ENCODE measurements at places on chromosomes 4 and X.

DNA sequence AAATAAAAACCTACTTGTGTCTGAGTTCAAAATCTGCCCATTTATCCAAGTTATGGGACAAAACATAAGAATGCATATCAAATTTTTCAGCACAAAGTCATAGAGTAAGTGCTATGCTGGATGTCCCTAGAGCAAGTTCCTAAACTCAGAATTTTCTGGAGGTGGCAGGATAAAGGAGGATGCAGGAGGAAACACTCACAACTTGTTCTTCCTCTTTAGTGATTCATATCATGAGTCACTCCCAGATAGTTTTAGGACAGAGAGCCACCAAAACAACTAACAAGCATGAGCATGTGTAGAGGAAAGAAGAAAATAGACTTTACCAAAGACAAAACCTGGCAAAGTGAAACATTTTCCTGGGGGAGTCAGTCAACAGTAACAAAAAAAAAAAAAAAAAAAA is 302.7 kb downstream of the KCTD8 start:
- DNase-seq: peak; percentile 41

- DNase-seq: peak; percentile 37
Observed at GRCh38 chr4:137375111-137375850, 157.0 kb downstream of the PCDH18 start.

DNA sequence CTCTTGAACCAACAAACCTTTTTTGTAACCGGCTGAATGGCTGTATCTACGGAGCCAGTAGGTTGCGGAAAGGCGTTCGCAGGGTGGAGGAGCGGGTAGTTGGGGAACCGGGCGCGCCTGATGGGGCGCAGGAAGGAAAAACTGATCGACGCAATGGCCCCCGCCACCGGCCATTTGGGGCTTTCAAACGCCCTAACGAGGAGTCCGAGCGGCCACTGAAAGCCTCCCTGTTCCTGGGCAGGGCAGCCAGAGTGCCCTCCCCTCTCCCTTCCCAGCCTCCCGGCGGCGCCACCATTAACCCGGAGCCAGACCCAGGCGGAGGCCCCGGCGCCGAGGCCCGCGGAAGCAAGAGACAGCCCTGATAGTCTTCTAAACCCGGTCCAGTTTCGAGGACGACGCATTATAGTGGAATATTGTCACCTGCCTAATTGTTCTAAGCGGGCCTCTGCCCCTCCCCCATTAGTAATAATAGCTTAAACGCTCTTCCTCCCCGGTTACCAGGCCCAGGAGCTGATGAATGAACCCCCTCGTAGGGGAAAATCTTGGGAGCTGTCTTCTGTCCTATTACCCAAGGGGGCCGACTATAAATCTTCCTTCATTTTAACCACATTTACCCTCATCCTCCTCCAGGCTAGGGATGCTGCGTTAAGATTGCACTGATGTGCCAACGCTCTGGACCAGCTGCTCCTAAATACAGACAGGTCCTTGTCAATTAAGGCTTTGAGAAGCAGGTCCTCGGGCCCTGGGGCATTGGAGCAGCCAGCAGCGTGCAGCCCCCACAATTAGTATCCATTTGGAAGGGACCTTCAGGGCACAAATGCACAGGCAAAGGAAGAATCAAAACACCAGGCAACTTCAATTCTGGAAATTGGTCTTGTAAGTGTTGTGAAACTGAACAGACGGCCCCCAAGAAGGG is 61.6 kb upstream of the TMEM33 start:
- DNase-seq: no peak

DNA sequence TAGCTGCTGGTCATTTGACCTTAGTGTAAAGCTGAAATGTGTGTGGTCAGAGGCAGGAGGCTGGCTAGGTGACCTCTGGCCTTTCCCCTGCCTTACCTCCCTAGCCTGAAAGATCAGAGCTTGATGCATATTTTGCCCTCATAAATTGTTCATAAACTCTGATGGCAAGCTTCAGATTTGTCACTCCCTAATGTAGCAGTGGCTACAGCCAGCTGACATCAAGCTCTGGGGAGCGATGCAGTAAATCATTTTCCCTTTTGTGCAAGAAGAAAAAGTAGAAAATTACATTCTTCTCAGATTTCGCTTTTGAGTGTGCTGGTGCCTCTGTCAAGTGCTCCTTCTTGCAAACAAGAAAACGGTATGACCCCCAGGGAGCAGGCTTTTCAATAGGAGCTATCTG is 87.7 kb upstream of the MAGEA4 start:
- no peak for DNase-seq

DNA sequence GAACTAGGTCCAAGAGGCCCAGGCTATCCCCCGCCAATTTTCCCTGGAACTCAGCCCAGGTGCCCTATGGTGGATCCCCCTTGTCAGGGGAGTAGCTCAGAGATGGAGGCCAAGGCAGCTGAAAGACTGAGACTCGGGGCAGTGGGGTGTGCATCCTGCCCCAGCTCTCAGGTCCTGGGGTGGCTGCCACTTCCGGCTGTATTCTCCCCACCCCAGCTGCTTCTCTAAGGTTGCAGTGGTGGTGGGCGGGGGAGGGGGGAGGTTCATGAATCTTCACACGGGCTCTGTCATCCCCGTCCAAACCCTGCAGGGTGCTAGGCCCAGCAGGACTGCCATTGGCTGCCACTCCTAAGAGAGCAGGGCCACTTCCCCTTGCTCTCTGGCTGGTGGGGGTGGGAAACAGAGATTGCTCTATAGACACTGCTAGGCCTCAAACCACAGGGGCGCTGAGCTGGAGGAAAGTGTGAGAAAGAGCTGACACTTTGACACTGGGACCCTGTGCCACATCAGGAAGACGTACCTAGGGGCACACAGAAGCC is 1.5 kb downstream of the SASH3 start:
- DNase-seq: no peak

DNA sequence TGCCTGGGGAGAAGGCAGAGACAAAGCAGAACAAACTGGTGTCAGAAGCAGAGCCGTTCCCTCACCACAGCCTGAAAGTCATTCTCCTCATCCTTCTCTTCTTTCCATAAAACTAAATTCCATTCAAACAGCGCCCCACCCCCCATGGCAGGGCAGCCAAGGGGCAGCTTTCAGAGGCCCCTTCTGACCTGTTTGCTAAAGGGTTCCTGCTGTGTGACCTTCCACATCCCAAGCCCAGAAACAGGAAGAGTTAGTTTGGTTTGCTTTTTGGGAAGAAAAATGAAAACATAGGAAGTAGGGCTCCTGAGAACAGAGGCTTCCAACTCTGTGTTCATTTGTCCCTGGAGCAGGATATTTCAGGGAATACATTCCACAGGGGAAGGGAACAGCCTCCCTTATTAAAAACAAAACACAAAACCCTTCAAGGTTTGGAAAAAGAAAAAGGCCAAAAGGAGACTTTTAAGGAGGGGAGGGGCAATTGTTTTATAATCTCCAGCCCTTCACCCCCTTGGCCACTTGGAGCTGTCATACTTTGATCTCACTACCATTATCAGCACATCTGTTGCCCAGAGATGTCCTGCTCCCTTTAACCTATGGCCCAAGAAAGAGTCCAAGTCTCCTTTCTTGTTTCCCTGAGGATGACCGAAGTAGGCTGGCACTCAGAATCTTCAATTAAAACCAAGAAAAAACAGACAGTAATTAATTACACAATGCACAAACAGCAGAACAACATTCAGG is 25.3 kb downstream of the STARD8 start:
- no peak for DNase-seq

GRCh38 chr4:158895797-158896576 is 127.2 kb downstream of the FNIP2 start:
- DNase-seq: peak; percentile 35

DNA sequence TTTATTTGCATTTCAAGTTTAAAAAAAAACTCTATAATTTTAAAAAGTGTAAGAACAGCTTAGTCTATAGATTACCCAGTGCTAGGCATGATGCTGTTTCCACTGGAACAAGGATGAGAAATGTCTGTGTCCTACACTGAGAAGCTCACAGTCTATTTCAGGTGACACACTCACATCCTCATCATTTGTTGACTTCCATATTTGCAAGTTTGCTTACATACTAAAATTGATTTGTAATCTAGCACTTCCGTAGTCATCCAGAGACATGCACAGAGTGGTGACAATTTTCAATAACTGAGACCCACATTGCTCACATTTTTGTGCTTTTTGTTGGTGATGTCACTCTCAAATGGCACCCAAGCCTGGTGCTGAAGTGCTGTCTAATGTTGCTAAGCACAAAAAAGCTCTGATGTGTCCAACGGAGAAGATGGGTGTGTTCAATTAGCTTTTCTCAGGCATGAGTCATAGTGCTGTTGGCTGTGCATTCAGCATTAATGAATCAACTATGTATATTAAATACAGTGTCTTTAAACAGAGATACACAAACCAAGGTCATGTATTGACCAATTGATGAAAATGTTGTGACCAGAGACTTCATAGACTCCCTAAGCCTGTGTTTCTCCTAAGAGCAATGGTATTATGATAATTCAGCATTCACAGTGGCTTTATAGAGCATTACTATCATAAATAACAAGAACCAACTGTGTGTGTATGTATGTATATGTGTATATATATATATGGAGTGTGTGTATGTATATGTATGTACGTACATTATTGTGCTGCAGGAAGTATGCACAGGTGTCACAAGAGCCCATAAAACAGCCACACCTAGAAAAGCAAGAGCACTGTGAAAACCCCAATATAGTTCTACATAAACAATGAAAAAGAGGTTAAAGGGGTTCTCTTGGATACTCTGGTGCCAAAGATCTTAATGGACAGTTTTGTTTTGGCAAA is 31.2 kb upstream of the VCX3B start:
- peak; percentile 1 for DNase-seq

GRCh38 chr4:15118292-15118691 is 116.0 kb downstream of the CPEB2 start:
- no peak for DNase-seq

- peak; percentile 80 for DNase-seq
Observed at GRCh38 chr4:169397762-169398161, 127.0 kb upstream of the SH3RF1 start.

GRCh38 chr4:127782275-127783025 is at the start of gene HSPA4L:
HSPA4L (plus strand) TSS chr4:127782322; CDS start chr4:127782551, 229 bp downstream.
- DNase-seq: peak; percentile 25

- DNase-seq: peak; percentile 34
Observed at GRCh38 chr4:55386073-55386472, 9.7 kb upstream of the TMEM165 start.

DNA sequence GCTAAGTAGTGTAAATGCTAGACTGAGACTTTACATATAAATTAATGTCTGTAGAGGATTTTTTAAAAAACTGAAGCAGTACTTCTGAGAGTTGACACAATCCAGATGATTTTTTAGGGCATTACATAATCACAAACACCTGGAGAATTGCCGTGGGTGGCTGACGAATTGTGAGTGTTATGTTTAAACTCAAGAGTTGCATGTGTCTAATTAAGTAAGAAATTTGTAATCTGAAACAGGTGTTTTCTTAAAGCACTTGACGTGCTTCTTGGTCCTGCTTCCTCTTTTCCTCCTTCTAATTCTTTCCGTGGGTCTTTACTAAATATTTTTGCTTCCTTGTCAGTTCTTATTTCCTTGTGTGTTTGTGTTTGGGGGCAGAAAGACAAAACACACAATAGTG is 27.8 kb downstream of the PIR start:
- peak; percentile 85 for DNase-seq

GRCh38 chr4:101135371-101136010 is 211.8 kb downstream of the PPP3CA start:
- DNase-seq: no peak

Measured in fibroblast of mammary gland (primary cell).